Thoracic aorta (tissue), 2 donors: ENCODE measurements at places on chromosomes 13 and 19. TPM values are rescaled to one million over a fixed set of nuclear protein-coding genes. Genes with fewer than 3 reads are reported as not detected.

Gene FPR2
- total RNA-seq = 2.2 TPM

DNA sequence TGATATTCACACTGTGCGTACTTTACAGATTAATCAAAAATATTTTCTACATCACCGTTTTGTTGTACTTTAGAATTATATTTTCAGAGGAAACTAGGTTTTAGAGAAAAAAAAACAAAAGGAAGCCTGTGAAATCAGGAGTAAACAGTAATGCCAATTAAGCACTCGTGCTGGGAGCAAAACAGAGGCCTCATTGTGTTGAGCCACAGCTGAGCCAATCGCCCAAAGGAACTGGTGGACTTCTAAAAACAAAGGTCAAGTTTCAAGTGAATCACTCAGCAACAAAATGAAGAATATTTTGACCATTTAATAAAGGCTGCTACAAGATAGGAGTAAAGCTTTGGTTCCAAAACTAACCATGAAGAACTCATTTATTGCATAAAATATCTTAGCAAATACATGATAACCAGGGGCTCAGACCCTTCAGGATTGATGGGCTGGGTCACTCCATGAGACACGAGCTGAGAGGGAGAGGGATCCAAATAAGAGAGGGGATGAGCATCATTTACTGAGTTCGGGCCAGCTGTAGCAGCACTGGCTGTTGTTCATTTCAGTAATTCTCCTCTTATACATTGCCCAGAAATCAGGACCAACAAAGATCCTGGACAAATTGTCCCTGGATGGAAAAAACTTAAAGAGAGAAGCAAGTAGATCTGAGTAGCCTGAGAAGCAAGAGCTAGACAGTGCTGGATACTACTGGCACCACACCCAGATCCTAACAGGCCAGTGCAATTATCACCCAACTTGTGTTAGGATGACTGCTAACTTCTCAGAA, 8.3 kb upstream of the NALCN start:
- no peak for DNase-seq

Gene ZNF528
- total RNA-seq = 43.4 TPM

DNA sequence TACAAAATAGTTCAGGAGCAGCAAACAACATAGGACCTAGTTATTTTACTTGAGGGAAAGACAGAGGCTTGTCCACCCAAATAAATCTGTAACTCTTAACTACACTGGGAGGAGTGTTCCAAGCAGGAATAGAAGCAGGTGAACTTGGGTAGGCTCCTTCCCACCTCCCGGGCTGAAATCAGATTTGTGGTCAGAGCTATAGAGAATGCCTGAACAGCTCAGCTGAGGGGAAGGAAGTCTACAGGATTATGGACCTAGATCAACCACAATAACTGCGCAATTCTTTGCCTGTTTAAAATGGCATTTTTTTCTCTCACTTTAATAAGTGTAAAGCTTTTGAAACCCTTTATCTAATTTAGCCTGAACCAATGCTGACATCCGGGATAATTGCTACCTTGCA, 73.5 kb upstream of the IRS2 start:
- DNase-seq = no peak

Gene ZNF568
- total RNA-seq = 9.2 TPM

- DNase-seq = no peak
Measured at GRCh38 chr19:41993612-41994483, at the start of gene ATP1A3. ATP1A3 (minus strand) TSS chr19:41994230; CDS start chr19:41994076, 154 bp downstream.

- DNase-seq = no peak
Measured at GRCh38 chr13:53151336-53152056, 122.9 kb downstream of the OLFM4 start.

- DNase-seq = no peak
Measured at GRCh38 chr19:53504885-53505284, 33.1 kb upstream of the ZNF331 start.

Gene SPTBN4
- total RNA-seq = 7.0 TPM

Gene FCER2
- 1.5 TPM for total RNA-seq

Gene CRB3
- total RNA-seq = 2.1 TPM
